NCI-H446 (cell line): ENCODE measurements at places on chromosomes 12 and 14.

- DNase-seq: no peak
Measured at GRCh38 chr14:72714871-72715214, 179.1 kb downstream of the DPF3 start.

DNA sequence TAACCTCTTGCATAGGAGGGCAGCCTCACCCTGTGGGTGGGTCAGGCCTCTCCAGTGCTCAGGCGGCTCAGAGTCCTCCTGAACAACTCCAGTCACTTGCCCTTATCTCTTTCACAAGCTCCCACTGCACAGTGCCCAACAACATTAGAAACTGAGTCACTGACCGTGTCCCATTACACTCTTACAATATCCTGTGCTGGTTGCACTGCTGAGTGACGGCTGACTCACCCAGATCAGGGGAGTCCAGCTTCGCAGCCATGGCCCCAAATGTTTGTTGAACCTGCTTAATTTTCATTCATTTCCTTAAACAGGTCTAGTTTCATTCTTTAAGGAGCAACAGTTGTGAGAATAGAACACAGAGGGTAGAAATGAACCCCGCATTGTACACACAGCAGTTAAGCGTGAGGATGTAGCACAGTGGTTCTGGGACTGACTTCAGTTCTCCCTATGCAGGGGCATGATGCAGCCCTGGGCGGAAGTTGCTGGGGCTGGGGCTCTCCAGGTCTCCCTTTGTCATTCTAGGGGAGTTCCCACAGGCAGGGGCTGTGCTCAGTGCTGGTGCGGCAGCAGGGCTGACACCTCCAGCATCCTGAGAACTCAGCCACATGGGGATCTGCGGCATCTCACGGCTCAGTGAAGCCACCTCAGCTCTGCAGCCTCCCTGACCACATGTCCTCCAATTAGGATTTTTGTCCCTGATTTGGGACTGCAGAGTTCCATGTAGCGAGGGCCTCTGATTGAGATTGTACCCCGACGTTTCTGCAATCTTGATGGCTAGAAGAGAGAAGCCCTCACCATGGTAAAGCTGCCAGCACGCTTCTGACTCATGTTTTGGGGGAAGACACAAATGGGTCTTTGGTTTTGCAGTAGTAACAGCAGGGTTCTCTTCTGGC is 16.1 kb downstream of the GPR68 start:
- DNase-seq: no peak

DNA sequence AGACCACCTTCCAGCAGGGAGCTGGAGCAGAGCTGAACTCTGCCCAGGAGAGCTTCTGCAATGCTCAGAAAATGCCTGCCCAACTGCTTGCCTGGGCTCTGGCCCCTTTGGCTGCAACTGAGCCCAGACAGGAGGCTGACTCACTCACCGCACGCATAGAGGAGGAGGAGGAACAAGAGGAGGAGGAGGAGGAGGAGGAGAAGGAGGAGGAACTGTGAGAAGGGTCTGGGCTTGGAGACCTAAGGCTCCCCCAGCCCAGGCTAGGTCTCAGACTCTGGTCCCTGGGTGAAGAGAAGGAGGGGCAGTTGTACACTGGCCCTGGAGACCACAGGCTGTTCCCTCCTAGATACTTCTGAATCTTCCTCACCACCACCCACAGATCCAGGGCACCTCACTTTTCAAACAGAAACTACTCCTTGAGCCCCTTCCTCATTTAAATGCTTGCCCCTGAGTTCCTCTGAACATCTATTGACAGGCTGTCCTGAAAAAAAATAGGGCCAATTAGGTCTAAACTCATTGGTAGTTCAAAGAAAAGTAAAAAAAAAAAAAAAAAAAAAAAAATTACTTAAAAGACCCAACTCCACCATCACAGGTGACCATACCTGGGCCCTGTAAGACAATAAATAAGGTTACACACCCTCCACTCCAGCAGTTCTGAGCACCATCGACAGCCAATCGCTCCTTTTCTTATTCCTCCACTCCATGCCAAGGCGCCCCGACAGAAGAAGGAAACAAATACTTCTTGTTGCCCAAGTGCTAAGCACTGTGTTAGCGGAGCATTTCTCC is 674 bp downstream of the VDR start:
- no peak for DNase-seq

- no peak for DNase-seq
Measured at GRCh38 chr14:31990183-31990857, 86.8 kb upstream of the ARHGAP5 start.

DNA sequence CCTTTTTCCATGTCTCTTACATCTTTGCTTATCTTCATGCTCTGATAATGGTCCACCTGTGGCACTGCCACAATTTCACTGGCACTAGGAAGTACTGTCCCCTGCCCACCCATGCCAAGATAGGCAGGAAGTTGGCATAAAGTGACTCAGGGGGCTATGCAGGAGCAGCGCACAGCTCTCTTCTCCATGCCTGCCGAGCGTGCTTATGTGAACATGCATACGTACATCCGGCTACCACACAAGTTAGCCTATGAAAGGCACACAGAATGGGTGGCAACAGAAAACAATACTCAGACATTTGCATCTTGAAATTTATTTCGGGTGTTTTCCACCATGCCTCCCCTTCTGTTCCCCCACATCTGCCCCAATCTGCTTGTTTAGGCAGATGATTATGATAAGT is 174.4 kb upstream of the GZMB start:
- DNase-seq: no peak
